ENCODE measurements at places on chromosomes 11 and 22.

- no peak for DNase-seq
Observed at GRCh38 chr11:97622795-97623194, 1233.0 kb downstream of the JRKL start.

- no peak for DNase-seq
Observed at GRCh38 chr11:119121811-119122124, 388 bp downstream of the HINFP start.

DNA sequence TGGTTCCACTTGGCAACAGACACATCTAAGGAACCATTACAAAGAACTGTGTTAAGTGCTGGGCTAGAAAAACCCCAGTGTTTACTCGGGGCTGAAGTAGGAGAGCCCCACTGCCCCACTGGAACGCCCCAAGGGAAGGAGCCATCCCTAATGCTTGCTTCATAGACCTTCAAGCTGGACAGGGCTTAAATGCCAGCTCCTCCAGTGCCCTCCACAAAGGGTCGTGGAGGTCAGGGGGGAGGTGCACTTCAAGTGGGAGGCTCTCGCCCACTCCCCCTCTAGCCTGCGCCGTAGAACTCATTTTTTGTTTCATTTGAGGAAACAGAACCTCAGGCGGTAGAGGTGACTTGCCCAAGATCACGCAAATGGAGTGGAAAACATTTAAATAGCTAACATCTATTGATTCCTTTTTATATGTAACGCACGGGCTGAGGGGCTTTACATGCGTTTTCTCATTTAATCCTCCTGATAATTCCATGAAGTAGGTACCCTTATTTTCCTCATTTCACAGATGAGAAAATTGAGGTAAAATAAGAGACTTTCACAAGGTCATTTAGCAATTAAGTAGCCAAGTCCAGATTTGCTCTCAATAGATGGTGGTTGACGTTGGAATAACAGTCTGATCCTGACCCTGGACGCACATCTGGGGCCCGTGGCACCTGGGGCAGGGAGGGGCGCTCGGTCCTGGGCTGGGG lies 545 bp upstream of the ZDHHC13 start:
- DNase-seq = no peak

GRCh38 chr11:95084509-95084908 lies 5.1 kb upstream of the ENDOD1 start:
- DNase-seq = no peak

DNA sequence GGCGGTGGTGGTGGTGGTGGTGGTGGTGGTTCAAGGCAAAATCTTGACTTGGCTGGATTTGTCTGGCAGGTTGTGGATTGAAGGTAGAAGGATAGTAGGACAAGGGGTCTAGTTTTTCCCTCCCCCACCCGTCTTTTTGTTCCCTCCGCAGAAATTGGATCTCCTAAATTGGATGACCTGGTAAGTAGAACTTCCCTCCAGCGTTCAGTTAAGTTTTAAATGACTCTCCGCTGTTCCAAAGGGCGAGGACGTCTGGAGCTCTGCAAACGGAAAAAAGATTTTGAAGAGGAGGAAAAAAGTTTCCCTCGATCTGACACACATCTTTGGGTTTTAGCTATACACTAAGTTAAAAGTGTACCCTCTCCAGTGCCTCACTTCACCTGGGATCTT lies 422 bp upstream of the LGR4 start:
- no peak for DNase-seq

GRCh38 chr11:10414659-10415058 lies 40.4 kb upstream of the AMPD3 start:
- DNase-seq = no peak

GRCh38 chr11:134376150-134376921 lies 35.7 kb downstream of the B3GAT1 start:
- no peak for DNase-seq

- DNase-seq = no peak
Observed at GRCh38 chr11:44946263-44946662, 4.4 kb downstream of the TP53I11 start.

- DNase-seq = no peak
Observed at GRCh38 chr11:83543706-83544439, 257.7 kb upstream of the CCDC90B start.

- DNase-seq = no peak
Observed at GRCh38 chr22:48376936-48377712, 1450.5 kb downstream of the BRD1 start.

DNA sequence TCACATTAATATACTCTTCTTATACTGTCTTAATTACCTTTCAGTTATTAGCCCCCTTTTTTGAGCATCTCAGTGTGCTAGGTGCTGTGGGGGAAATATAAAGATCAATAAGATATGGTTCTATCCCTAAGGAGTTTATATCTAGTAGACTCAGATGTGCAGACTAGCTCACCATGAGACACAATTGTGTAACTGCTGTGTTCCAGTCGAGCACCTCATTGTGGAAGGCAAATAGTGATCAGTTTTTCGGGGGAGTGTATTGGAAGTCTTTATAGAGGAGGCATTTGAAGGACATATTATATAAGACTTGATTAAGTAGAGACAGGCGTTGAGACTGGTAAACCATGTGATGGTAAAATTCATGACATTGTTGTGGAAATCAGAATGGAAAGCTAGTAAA lies 11.8 kb downstream of the PDE3B start:
- no peak for DNase-seq

GRCh38 chr11:128330203-128330602 lies 257.2 kb downstream of the ETS1 start:
- no peak for DNase-seq

GRCh38 chr22:20388200-20388599 lies 5.8 kb upstream of the ZNF74 start:
- no peak for DNase-seq

DNA sequence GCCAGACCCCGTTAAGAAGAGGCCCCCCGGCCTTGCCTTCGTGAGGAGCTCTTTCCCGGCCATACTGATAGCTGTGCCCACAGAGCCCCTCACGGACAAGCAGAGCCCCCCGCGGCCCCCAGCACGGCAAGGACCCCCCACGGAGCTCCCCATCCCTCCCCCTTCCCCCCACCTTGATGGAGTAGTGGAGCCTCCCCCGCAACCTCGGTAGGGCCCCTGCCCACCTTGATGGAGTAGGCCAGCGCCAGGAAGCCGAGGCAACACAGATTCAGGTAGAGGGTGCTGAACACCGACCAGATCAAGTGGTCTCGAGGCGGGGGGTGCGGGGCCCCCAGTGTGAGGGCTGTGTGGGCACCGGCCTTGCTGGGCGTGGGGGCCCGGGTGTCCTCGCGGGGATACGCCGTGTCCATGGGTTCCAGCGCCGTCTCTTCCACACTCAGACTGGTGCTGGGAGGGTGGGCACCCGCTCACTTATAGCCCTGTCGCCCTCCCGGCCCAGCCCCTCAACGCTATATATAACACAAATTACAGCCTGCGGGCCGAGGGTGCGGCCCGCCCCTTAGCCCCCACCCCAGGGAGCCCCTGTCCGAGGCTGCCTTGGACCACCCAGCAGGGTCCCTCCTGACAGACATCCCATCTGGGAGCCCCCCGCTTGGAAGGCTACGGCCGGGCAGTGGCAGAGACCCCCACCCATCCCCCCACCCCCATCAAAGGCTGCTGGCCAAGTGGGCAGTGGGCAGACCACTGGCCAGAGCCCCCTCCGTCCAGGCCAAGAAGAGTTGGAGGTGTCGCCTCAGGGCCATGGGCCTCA lies at the start of gene IFITM5:
Gene IFITM5 (minus strand): TSS at position 446 of the 811 bp plus-strand sequence. CDS start 36 bp downstream, at position 410.
- DNase-seq = no peak

GRCh38 chr22:46001426-46002106 lies 24.6 kb upstream of the WNT7B start:
- peak; percentile 27 for DNase-seq

GRCh38 chr22:45472426-45472825 lies 30.3 kb upstream of the FBLN1 start:
- no peak for DNase-seq

- no peak for DNase-seq
Observed at GRCh38 chr11:94672636-94673035, 95.5 kb upstream of the AMOTL1 start.

GRCh38 chr11:60926500-60926899 lies 2.2 kb downstream of the TMEM132A start:
- DNase-seq = peak; percentile 78

DNA sequence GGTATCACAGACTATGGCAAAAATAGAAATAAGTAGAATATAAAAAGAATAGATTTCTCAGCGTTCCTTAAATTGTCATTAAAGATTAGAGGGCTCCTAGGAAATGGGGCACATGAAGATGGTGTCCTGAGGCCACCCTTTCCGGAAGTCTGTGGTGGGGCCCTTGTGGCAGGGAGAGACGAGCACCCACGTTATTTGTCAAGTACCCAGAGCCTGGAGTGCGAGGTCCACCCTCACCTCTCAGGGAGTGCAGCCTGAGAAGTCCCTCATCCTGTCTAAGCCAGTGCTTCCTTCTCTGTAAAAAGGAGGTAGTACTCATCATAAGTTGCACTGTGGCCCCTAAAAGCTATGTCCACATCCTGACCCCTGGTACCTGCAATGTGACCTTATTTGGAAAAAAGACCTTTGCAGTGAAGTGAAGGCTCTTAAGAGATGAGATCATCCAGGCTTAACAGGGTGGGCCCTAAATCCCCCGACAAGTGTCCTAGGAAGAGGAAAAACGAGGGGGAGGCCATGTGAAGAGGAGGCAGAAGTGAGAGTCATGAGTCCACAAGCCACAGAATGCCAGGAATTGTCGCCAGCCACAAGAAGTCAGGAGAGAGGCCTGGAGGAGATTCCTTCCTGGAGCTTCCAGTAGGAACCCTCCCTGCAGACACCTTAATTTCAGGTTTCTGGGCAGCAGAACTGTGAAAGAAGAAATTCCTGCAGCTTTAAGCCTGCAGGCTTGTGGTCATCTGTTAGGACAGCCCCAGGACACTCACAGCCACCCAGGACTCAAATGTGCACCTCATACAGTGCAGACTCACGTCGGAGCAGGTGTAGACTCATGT lies 76.8 kb upstream of the CCND1 start:
- no peak for DNase-seq

GRCh38 chr11:91086028-91086427 lies 863.2 kb upstream of the CHORDC1 start:
- no peak for DNase-seq

GRCh38 chr11:59542142-59542810 lies 30.9 kb downstream of the OR4D9 start:
- DNase-seq = no peak

All from cerebellum (tissue), 4 donors.